ENCODE measurements at places on chromosomes 3 and 15. TPM values are rescaled to one million over a fixed set of nuclear protein-coding genes. Genes with fewer than 3 reads are reported as not detected.

GRCh38 chr3:40677321-40677720, 152.6 kb downstream of the ZNF621 start:
- no peak for DNase-seq
- H3K27me3 ChIP-seq = no peaks in the 10 kb centered on the region
- no peaks in the 10 kb centered on the region for H3K4me1 ChIP-seq
- H3K36me3 ChIP-seq = no peaks in the 10 kb centered on the region

DNA sequence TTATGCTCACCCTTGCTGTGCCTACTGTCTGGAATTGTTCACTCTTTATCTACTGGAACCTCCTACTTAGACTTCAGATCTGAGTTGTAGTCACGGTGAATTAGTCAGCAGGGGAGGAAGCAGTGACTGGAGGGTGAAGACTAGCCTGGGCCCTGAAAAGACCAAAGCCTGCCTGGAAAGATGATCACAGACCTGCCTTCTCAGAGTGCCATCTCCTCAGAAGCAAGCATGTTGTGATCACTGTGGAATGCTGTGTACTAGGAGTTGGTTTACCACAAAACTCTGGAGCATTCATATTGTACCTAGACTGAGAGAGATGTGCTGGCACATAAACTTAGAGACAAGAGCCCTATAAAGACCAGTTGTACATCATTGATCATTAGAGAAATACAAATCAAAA, 100.7 kb upstream of the SCN10A start:
- no peaks in the 10 kb centered on the region for H3K36me3 ChIP-seq
- H3K27ac ChIP-seq = no peak overlapping the region
- H3K4me1 ChIP-seq = no peaks in the 10 kb centered on the region
- no peaks in the 10 kb centered on the region for H3K27me3 ChIP-seq
- no peak for DNase-seq
- no peak overlapping the region for H3K4me3 ChIP-seq

DNA sequence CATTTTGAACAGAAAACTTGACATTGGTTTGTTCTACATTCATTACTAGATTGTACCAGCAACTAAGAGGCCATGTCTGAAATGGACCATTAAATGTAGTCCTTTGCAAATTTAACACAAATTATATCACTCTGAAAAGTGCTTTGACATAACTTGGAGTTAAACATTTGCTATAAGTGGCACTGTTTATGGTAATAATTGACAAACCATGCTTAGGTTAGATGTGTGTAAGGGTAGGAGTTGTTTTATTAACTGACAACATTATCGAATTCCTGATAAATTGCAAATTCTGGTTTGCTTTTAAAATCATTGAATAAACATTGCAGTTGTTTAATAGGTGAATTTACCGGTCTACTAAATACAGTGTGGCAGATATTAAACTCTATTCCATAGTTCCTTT, 6.1 kb upstream of the TMEM207 start:
- no peaks in the 10 kb centered on the region for H3K27me3 ChIP-seq
- no peak overlapping the region for H3K4me3 ChIP-seq
- H3K36me3 ChIP-seq = no peaks in the 10 kb centered on the region
- DNase-seq = no peak

BCHE gene
- total RNA-seq = 0.76 TPM

ECT2 gene
- total RNA-seq = 3.4 TPM

GRCh38 chr15:73153024-73153423, 100.8 kb downstream of the NEO1 start:
- peak; percentile 8 for DNase-seq
- peak overlapping the region; percentile 79 for H3K27ac ChIP-seq
- no peak overlapping the region for H3K4me3 ChIP-seq
- H3K4me1 ChIP-seq = peaks cover 18% of the 10 kb centered on the region

ALPK3 gene
- 406 TPM for total RNA-seq

Data from gastrocnemius medialis (tissue), 4 donors.